ENCODE measurements at places on chromosomes 11 and 22.

DNA sequence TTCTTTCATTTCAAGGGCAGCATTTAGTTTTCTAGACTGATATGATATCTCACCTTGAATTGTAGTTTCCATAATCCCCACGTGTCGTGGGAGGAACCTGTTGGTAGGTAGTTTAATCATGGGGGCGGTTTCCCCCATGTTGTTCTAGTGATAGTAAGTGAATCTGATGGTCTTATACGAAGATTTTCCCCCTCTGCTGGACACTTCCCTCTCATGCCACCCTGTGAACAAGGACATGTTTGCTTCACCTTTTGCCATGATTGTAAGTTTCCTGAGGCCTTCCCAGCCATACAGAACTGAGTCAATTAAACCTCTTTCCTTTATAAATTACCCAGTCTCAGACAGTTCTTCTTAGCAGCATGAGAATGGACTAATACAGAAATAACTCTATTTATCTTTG, 851.1 kb upstream of the FAT3 start:
- DNase-seq: no peak

DNA sequence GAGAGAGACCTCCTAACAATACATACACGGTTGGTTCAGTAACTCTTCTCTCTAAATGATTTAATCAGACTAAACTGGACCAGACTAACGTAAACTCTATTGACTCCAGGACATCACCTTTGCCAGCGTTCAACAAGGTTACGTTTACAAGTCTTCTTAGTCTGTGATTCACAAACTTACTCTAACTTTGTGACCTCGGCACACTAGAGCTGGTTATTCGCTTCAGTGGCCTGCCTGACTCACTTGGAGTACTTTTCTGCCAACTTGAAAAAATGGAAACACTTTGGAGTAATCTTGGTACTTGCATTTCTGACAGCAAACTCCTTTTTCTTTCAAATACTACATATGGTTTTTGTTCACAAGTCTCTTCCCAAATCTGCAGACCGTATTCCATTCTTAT, 26.2 kb downstream of the MTMR2 start:
- DNase-seq: no peak

DNA sequence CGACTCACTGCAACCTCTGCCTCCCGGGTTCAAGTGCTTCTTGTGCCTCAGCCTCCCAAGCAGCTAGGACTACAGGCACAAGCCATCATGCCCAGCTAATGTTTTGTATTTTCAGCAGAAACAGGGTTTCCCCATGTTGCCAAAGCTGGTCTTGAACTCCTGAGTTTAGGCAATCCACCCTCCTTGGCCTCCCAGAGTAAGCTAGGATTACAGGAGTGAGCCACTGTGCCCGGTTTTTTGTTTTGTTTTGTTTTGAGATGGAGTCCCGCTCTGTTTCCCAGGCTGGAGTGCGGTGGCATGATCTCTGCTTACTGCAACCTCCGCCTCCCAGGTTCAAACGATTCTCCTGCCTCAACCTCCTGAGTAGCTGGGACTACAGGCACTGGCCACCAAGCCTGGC, 41.0 kb downstream of the CELF1 start:
- no peak for DNase-seq

DNA sequence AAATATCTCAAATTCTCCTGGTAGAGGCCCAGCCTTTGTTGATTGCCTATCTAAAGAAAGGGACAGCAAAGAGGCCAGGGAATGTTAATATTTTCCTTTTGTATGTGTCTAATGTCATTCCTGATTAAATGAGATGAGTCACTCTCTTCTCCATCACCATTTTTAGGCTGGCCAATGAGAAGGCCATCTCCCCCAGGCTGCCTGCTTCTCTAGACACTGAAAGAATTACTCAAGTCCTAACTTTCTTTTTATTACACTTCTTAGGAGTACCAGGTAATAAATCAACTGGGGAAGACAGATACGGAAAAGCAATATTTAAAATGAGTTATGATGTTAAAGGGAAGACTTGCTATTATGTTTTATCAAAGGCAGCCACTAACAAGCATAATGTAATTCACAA, 259.2 kb upstream of the SORL1-AS1 start:
- DNase-seq: no peak

- DNase-seq: no peak
Observed at GRCh38 chr22:28379075-28379779, 300.4 kb downstream of the TTC28 start.

- DNase-seq: no peak
Observed at GRCh38 chr11:60221692-60222091, 21.2 kb downstream of the MS4A4E start.

GRCh38 chr11:76638270-76639197, 32.0 kb downstream of the LRRC32 start:
- no peak for DNase-seq

GRCh38 chr11:32435942-32436750, 807 bp upstream of the WT1 start:
- no peak for DNase-seq

DNA sequence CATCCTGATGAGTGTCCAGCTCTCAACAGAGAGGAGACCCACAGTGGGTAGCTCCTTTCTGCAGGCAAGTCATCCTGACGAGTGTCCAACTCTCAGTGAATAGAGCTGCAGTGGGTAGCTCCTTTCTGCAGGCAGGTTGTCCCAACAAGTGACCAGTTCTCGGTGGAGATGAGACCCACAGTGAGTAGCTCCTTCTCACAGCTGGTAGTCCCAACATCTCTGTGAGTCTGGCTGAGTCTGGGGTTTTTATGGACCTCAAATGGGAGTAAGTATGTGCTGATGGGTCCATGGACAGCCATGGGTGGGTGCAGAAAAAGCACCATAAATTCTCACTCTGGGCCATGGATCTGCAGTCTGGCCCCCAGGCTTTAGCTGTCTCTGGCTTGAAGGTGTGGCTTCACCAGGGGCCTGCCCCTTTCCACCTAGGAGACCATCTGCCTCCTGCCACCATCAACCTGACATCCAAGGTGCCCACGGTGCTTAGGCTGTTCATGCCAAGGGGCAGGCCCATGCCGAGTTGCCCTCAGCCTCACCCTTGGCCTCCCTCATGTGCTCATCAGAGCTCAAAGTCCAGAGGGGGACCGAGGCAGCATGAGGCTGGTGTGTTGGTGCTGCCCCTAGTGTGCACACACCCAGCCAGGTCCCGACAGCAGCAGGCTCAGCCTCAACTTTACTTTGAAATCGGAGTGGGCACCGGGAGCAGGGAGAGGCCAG, 15.3 kb downstream of the NPAT start:
- no peak for DNase-seq

All from activated CD4-positive, alpha-beta T cell treated with anti-CD3 and anti-CD28 coated beads, Interleukin-2, amount 50 U/mL, for 24 hours (primary cell).